ENCODE measurements at places on chromosomes 2 and 18.

DNA sequence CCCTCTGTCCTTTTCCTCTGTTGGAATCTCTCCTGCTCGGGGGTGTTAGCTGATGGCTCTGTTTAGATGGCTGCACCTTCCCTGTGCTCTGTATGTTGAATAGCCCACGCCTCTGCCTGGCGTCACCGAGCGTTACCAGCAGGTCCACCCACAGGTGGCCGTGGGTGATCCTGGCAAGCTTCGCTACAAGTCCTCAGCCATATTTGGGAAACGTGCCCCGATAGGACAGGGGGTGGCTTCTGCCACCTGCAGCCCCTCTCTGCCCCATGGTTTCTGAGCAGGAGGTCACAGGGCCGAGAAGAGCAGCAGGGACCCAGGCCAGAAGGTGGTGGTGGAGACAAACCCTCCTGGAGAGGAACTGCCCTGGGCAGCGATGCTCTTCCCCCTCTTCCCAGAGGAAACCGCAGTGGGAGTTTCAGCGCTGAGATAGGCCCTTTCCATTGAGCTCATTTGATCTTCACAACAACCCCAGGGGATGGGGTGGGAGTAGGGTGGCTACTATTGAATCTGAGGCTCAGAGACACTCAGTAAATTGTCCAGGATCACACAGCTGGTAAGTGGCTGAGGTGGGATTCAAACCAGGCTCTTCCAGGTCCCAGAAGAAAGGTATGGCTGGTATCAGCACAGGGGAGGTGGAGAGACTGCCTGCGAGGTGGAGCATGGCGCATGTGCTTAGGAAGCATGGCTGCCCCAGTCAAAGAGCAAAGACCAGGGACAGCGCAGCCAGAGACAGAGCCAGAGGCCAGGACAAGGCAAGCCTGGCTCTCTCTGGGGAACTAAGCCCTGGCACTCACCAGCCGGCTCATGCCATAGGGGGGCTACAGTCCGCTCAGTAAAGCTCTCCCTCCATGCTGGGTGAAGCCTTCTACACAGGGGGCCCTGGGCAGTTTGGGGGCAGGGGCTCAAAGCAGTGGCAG is 15.0 kb downstream of the NGEF start:
- no peak for DNase-seq

DNA sequence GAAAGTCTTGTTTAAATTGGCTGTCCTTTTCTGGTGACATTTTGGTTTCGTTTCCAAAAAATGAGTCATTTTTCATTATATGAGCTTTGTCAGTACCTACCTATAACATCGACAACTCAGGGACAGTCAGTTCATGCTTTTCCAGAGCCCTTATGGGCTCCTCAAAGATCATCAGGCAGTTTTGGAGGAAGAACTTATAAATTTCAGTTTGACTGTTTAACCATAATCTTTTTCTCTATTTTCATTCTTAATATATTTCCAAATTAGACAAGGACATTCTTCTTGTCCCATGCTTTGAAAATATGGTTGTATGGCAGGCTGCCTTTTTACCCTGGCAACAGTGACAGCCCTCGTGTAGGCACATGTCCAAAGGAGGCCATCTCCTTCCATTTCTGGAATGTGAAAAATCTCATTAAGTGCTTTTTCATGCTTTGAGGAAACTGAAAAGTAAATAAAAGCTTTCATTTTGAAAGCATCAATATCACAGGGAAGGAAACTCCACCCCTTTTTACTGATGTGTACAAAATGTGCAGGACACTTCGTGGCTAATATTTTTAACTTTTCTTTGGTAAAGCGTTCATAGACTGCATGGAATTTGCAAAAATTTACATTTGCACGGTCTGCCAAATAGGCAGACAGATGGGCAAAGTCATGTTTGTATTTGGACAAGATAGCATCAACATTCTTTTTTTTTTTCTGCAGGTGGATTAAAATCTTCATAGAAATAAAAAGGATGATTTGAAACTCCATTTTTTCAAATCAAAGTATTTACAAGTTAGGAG is 7.2 kb upstream of the PROC start:
- no peak for DNase-seq

- no peak for DNase-seq
Observed at GRCh38 chr2:64745562-64745961, 91.8 kb upstream of the SERTAD2 start.

GRCh38 chr18:10235661-10235952 is 218.8 kb upstream of the APCDD1 start:
- no peak for DNase-seq

DNA sequence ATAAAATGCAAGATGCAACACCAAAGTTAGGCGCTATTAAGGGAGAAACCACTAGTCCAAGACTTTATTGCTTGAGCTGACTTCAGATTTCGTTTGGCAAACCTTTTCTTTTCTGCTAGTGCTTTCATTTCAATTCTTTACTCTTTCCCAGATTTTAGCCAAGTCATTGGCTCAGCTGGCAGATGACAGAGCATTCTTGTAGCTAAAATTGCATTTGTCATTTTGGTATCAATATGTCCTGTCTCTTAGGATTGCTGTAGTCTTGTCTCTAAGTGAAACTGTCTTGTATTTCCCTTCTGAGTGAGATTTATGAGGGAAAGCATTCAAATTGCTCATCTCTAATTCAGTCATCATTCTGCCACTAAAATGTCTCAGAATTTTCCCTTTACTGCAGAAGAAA is 335.1 kb downstream of the METTL4 start:
- DNase-seq, result no peak

DNA sequence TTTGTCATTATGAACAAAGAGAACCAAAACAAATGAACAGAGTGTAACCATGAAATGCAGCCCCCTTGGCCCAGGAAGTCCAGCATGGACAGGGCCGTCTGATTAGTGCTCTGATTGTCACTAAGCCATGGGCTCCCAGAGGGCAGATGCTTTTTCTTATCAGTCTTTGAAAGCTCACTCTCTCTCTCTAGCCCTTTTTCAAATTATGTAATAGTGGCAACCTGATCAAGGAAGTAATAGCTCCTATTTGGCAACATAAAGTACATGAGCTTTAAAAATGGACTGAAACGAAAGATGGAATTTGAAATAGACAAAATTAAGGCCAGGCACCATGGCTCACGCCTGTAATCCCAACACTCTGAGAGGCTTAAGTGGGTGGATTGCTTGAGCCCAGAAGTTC is 32.4 kb upstream of the EPG5 start:
- DNase-seq, result no peak

GRCh38 chr18:3984163-3984757 is 470.8 kb downstream of the DLGAP1 start:
- no peak for DNase-seq

DNA sequence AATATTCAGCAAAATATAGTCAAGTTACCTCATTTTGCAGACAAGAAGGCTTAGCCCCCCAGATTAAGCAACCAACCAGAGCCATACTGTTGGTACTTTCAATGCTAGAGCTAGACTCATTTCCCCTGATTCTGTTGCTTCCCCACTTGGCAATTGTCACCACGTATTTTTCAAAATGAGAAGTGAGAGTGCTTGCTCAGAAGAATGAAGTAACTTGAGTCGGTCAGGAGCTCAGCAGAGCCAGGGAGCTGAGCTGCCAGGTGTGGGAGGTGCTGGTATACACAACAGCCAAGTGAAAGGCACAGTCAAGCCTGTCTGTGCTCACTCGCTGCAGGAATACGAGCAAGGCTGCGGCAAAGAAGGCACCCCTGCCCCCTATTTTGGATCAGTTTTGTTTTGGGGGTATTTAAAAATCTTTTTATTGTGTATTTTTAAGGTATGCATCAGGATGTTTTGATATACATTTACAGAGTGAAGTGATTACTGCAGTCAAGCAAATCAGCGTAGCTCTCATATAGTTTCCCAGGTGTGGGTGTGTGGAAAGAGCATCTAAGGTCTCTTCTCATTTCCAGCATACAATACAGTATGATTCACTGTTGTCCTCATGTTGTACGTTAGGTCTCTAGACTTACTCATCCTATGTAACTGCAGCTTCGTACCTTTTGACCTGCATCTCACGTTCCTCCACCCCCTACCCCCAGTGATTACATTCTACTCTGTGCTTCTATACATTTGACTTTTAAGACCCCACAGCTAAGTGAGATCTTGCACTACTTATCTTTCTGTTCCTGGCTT is 62.4 kb downstream of the MRPS9 start:
- no peak for DNase-seq

DNA sequence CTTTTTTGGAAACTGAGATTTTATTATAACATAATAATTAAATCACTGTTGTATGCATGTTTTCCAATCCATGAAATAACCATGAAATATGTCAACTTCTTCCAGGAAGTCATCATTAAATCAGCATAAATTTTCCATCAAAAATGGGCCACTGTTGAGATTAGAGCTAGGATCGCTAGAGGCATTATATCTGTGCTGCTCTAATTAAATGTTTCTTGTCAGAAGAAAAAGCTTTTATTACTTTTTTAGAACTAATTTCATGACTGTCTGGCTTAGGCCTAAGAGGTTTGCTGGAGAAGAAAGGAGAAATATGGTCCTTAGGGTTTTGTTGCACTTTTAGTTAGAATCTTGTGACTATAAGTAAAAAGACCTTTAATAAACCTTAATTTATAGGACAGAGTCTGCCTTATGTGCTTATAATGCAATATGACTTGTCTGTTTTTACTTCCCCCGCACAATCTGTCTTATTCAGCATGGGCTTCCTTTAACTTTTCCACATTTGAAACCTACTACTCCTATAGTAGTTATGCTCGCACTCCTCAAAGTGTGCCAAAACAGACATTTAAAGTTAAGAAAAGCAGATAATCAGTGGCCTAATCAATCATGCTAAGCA is 363.4 kb upstream of the GCFC2 start:
- no peak for DNase-seq

- DNase-seq, result no peak
Observed at GRCh38 chr2:214807653-214808052, 1.8 kb downstream of the BARD1 start.

GRCh38 chr18:63578357-63578958 is 8.7 kb upstream of the SERPINB13 start:
- DNase-seq, result peak; percentile 55

- no peak for DNase-seq
Observed at GRCh38 chr18:24267878-24268277, 129.0 kb downstream of the CABYR start.

DNA sequence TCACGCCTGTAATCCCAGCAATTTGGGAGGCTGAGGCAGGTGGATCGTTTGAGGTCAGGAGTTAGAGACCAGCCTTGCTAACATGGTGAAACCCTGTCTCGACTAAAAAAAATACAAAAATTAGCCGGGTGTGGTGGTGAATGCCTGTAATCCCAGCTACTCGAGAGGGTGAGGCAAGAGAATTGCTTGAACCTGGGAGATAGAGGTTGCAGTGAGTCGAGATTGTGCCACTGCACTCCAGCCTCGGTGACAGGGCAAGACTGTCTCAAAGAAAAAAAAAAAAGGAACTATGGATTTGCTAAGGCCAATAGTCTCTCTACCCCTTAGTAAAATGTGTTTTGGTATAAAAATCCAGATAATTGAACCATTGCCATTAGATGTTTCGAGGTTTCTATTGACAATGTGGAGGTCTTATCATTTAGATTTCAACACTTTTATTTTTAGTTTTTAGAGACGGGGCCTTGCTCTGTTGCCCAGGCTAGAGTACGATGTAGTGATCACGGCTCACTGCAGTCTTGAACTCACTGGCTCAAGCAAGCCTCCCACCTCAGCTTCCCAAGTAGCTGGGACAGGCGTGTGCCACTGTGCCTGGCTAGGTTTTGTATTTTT is 1.1 kb upstream of the TXNDC2 start:
- no peak for DNase-seq

DNA sequence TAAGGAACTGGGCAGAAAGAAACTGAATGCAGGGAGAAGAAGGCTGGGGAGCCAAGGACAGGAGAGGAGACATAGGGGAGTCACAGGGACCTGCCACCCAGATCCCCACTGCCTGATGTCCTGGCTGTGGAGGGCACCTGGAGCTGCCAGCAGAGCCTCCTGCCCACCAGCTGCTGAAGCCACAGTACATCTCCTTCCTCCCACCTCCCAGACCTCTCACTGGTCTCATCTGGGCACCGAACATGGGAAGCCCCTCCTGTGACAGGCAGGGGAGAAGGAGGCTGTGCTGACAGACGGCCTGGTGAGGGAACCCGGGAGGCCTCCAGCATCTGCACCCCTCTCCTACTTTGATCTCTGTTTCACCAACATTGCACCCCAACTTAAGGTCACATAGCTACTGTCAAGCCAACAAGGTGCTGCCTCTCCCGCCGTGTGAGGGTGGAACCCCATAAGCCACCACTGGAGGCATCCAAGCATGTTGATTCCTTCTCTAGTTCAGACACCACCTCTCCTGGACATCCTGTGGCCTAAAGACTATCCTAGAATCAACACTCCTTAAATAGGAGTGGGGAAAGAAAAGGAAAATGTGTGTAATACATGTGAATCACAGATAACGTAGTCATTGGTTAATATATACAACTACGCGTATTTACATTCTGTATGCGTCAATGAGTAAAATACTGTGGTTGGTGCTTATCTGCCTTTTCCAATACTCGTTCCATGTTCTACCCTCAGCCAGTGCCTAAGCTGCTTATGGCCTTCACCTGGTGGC is 3.5 kb upstream of the RNPEPL1 start:
- DNase-seq, result no peak

DNA sequence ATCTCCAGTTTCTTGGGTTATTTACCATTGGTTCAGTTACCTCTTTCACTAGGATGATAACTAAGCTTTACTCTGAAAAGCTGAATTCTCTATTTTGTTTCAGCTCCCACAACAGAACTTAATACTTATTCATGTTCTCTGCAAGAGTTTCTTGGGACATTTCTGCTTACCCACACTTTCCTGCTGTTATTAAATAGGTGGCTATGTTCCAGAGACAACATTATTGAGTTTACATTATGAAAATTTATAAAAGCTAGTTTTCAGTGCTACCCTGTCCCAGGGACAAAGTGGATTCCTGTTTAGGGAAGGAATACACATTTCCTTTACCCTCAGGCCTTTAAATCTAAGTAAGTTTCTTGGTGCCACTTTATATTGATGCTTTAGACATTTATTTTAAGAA is 7.0 kb upstream of the GPD2 start:
- no peak for DNase-seq

GRCh38 chr2:232919141-232919540 is 49.1 kb downstream of the SNORC start:
- no peak for DNase-seq

GRCh38 chr2:88059979-88060906 is 4.7 kb upstream of the KRCC1 start:
- peak; percentile 77 for DNase-seq

DNA sequence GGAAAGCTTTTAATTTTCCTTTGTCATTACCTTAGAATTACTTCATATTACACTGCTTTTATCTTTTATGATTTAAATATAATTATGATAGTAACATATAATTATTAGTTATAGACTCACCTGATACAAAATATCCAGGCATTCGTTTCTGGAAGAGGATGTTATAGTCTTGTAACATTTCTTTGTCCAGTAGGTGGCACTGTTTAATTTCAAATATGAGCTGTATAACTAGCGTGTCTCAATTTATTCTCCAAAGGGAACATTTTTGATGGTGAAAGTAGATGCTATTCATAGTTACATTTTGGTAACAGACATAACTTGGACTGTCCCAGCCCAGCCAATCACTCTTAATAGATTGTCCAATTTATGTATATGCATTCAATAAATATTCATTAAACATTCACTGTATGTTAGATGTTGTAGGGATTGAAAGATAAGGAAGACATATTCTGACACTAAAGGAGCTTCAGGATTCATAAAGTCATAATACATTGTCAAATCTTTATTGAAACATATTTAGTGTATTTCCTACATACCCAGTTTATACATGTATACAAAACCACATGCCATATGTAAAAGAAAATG is 19.2 kb downstream of the DAW1 start:
- DNase-seq, result peak; percentile 40

Data from Kasumi-1 (cell line).